Uterus (tissue), 4 donors: ENCODE measurements at places on chromosomes 2 and 18. TPM values are rescaled to one million over a fixed set of nuclear protein-coding genes. Genes with fewer than 3 reads are reported as not detected.
A peak's percentile ranks its signal among the peaks of the same experiment; 100 is the strongest.

Gene AQP4
- not detected for total RNA-seq

Gene ASPRV1
- not detected for total RNA-seq

Gene VIT
- 1.6 TPM for total RNA-seq

GRCh38 chr2:191183081-191183480, 32.3 kb upstream of the STAT4 start:
- H3K27ac ChIP-seq = no peak overlapping the region
- no peak overlapping the region for H3K4me3 ChIP-seq
- no peaks in the 10 kb centered on the region for H3K27me3 ChIP-seq
- H3K4me1 ChIP-seq = no peaks in the 10 kb centered on the region
- DNase-seq = no peak
- H3K36me3 ChIP-seq = no peaks in the 10 kb centered on the region

Gene ZNF2
- total RNA-seq = 20.2 TPM

DNA sequence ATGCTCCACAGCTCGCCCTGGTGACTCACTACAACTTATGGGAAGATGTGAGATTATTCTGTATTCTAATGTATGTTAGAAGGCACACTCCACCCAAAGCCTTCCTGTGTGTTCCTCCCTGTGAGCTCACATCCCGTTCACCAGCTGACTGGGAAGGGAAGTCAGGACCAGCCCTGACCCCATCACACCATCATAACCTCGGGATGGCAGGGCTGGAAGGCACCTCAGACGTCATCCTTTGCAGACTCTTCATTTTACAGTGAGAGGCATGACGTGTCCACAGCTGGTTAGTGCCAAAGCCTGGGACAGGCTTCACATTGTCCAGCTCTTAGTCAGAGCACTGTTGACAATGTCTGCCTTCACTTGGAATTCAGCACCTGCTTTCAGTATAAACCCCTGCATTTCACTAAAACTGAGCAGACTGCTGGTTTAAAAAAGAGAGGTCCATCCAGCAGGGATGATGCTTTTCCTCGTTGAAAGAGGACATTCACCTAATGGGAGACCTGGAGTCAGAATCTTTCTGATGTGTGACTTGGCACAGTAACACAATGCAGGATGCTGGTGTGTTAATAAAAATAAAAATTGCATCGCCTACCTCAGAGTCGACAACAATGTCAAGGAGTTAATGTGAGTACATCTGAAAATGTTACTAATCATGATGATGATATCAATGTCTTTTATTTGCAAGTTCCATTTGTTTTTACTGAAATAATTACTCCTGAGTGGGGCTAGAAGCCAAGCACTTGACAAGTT, 418.0 kb upstream of the TNP1 start:
- DNase-seq = peak; percentile 32
- H3K27me3 ChIP-seq = no peaks in the 10 kb centered on the region
- H3K4me1 ChIP-seq = no peaks in the 10 kb centered on the region
- no peaks in the 10 kb centered on the region for H3K36me3 ChIP-seq
- H3K4me3 ChIP-seq = no peak overlapping the region
- H3K27ac ChIP-seq = no peak overlapping the region

DNA sequence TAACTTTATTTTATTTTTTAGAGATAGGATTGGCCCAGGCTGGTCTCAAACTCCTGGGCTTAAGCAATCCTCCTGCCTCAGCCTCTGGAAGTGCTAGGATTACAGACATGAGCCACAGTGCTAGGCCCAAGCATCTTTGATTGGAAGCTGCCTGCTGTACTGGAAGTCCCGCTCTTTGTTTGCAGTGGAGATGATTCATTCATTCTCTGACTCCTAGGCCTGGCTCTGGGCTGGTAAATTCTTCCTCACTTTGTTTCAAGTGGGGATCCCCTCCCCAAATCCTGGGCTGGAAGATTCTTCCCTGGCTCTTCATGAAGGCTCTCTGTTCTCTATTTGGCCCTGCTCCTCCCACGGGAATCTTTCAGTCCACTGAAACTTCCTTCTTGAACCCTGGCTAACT, 81.9 kb downstream of the NEURL3 start:
- no peaks in the 10 kb centered on the region for H3K4me1 ChIP-seq
- no peaks in the 10 kb centered on the region for H3K27me3 ChIP-seq
- no peaks in the 10 kb centered on the region for H3K36me3 ChIP-seq
- H3K4me3 ChIP-seq = no peak overlapping the region
- no peak overlapping the region for H3K27ac ChIP-seq

GRCh38 chr2:197707316-197708213, 2.4 kb downstream of the MARS2 start:
- no peak overlapping the region for H3K4me3 ChIP-seq
- no peaks in the 10 kb centered on the region for H3K36me3 ChIP-seq
- no peaks in the 10 kb centered on the region for H3K4me1 ChIP-seq
- no peaks in the 10 kb centered on the region for H3K27me3 ChIP-seq
- no peak for DNase-seq
- no peak overlapping the region for H3K27ac ChIP-seq

DNA sequence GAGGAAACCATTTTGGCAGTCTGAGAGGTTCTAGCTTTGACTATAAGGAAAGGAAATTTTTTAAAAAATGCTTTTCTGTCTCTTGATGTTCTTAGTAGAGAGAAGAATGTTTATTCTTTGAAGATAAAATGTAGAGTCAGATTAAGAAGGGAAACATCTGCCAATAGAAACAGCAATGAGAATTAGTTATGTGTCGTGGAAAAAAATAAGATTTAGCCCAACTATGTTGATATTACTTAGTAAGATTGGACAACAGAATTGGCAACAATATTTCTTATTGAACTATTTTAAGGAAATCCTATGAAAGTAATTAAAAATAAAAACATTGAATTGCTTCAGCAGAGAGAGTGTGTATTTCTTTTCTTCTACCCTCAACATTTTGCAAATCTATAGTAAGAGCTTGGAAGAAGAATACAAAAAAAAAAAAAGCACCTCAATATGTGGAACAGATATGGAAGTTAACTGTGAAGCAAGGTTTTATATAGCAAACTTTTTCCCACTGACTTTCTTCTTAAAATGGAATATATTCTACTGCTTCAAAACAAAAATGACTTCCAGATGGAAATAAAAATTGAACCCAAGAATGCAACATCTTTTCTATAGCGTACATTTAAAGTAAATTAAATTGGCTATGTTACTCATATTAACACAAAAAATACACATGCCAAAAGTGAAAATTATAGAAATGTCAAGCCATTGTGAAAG, 177.9 kb downstream of the FAM124B start:
- H3K4me1 ChIP-seq = no peaks in the 10 kb centered on the region
- no peaks in the 10 kb centered on the region for H3K27me3 ChIP-seq
- H3K4me3 ChIP-seq = no peak overlapping the region
- H3K27ac ChIP-seq = no peak overlapping the region
- H3K36me3 ChIP-seq = no peaks in the 10 kb centered on the region
- DNase-seq = no peak

DNA sequence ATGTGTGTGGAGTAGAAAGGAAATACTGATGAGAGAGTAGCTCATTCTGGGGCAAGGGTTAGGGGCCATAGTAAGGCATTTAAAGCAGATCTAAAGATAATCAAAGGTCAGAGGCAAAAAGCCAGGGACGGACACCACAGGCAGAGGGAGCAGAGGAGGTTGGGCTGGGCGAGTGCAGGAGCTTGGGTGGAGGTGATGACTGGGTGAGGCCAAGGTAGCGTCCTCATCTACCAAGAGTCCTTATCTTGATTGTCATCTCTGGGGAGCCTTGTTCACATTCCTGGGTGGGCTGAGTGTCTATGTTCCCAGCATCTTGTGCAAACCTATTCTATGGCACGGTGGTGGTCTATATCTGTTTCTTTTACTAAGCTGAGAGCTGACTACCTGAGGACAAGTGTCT, 26.1 kb upstream of the SAG start:
- H3K27ac ChIP-seq = no peak overlapping the region
- H3K4me1 ChIP-seq = no peaks in the 10 kb centered on the region
- no peak overlapping the region for H3K4me3 ChIP-seq
- no peak for DNase-seq
- no peaks in the 10 kb centered on the region for H3K36me3 ChIP-seq

Gene CYBRD1
- 208 TPM for total RNA-seq

Gene SGO2
- 1.8 TPM for total RNA-seq

DNA sequence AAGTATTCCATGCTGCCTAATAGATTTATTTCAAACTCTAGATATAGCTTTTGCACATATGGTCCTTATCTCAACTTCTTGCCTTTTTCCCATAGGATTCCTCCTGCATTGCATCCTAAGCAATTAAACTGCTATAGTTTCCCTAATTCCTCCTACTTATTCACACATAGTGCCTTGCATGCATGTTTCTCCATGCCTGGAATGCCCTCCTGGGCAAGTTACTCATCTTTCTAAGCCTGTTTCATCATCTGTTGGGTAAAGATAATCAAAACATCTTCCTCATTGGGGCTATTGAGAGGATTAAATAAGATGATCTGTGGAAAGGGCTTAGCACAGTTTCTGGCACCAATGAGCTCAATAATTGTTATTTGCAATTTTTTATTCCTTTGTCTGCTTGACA, 726.5 kb downstream of the SLC4A3 start:
- H3K27me3 ChIP-seq = no peaks in the 10 kb centered on the region
- no peak overlapping the region for H3K27ac ChIP-seq
- H3K36me3 ChIP-seq = no peaks in the 10 kb centered on the region
- H3K4me3 ChIP-seq = no peak overlapping the region
- H3K4me1 ChIP-seq = no peaks in the 10 kb centered on the region
- no peak for DNase-seq

DNA sequence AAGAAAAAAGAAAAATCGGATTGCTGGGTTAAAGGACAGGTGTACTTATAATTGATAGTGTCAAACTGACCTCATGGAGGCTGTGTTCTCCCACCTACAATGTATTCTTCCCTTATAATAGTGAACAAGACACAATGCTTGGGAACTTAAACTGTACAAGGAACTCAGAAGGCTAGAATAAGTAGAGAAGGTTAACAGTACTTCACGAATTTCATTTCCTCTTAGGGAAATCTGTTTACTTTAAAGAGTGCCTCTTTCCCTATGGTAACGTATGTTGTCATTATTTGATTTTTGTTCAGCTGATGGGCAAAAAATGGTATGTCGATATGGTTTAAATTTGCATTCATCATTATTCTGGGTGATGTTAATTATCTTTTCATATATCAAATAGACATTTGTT, 9.2 kb upstream of the HK2 start:
- no peak overlapping the region for H3K27ac ChIP-seq
- no peaks in the 10 kb centered on the region for H3K4me1 ChIP-seq
- no peak for DNase-seq

DNA sequence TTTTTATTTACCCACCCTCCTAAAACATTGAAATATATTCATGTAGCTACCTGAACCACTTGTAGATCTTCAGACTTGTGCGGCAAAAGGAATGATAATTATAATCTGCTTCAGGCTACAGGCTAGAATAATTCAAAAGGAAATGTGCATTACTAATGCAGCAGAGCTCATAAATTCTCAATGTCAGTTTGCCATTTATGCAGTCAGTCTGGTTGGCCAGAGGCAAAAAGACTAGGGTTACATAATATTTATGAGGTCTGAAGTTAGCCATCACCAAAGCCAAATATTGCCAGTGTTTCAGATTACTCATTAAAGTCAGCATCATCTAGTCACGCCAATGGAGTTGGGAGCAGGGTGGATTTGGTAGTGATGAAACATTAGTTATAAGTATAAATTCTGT, 38.9 kb downstream of the METAP1D start:
- H3K4me3 ChIP-seq = no peak overlapping the region
- no peak overlapping the region for H3K27ac ChIP-seq
- H3K27me3 ChIP-seq = no peaks in the 10 kb centered on the region
- H3K4me1 ChIP-seq = no peaks in the 10 kb centered on the region
- DNase-seq = no peak

GRCh38 chr18:9735879-9736278, 27.8 kb downstream of the RAB31 start:
- DNase-seq = no peak
- no peak overlapping the region for H3K4me3 ChIP-seq
- no peaks in the 10 kb centered on the region for H3K27me3 ChIP-seq
- H3K4me1 ChIP-seq = no peaks in the 10 kb centered on the region
- no peak overlapping the region for H3K27ac ChIP-seq

Gene NUP35
- 32.8 TPM for total RNA-seq

GRCh38 chr2:203582468-203582867, 47.4 kb upstream of the RAPH1 start:
- H3K27me3 ChIP-seq = no peaks in the 10 kb centered on the region
- no peak for DNase-seq
- no peaks in the 10 kb centered on the region for H3K36me3 ChIP-seq

GRCh38 chr18:70598406-70598805, 309.6 kb downstream of the SOCS6 start:
- no peaks in the 10 kb centered on the region for H3K36me3 ChIP-seq
- H3K27me3 ChIP-seq = no peaks in the 10 kb centered on the region
- no peaks in the 10 kb centered on the region for H3K4me1 ChIP-seq
- H3K4me3 ChIP-seq = no peak overlapping the region
- no peak overlapping the region for H3K27ac ChIP-seq
- DNase-seq = no peak
